ENCODE measurements at places on chromosomes 12 and 14.

GRCh38 chr12:53004178-53004577 lies 2.1 kb upstream of the EIF4B start:
- no peak overlapping the region for H3K27ac ChIP-seq
- H3K36me3 ChIP-seq: peaks cover 7% of the 10 kb centered on the region
- no peak for DNase-seq
- peaks cover 9% of the 10 kb centered on the region for H3K27me3 ChIP-seq
- peaks cover 36% of the 10 kb centered on the region for H3K4me1 ChIP-seq

DNA sequence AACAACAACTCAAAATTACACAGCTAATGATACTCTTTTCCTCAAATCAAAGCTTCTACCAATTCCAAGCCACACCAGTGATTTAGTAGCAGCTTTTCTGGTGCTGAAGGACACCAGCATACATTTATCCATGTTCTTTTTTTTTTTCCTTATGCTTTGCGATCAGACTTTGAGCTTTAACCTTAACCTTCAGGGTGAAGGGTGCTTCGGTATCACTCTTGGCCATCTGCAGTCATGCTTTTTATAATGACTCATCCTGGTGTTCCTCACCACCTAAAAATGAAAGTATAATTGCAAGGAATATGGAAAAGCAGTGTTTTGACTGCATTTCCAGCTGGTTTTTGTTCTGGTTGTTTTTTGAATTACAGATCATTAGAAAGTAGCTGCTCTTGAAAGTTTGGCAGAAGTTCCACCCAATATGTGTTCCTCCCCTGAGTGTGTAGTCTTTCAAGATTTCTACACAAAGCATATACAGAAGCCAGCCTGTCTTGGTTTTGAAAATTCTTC lies 1.3 kb upstream of the SLC41A2 start:
- H3K27me3 ChIP-seq: peaks cover 13% of the 10 kb centered on the region
- H3K4me3 ChIP-seq: peak overlapping the region; percentile 93
- no peak for DNase-seq
- H3K36me3 ChIP-seq: no peaks in the 10 kb centered on the region

DNA sequence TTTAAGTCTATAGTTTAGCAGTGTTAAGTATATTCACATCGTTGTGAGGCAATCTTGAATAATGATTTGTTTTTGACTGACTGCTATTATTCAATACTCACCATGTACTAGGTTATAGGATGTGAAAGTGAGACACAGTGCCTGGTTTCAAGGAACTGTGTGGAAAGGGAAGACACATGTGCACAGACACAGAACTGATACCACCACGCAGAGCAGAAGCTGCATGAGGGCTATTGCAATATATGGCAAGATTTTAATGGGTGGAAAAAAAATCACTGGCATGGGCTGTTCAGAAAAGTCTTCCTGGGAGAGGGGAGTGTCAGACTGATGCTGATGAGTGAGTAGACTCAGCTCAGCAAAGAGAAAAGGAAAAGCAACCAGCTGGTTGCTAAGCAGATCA lies 10.4 kb downstream of the SLC7A8 start:
- no peaks in the 10 kb centered on the region for H3K27me3 ChIP-seq
- DNase-seq: no peak
- H3K4me1 ChIP-seq: peaks cover 52% of the 10 kb centered on the region

DNA sequence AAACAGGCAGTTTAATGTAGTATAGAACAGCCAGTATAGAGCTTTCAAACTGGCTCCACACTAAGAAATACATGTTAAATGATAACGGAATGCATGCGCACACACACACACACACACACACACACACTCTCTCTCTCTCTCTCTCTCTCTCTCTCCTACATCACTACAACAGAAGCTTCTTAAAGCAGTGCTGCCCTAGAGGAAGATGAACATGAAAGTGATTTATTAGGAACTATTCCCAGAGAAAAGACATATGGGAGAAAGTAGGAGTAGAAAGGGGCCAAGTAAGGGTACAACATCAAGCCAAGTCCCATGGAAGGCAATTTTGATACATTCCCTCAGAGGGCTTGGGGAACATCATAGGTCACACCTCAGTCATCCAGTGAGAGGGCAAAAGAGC lies 16.4 kb upstream of the DHRS4 start:
- H3K4me1 ChIP-seq: no peaks in the 10 kb centered on the region
- H3K4me3 ChIP-seq: no peak overlapping the region
- H3K36me3 ChIP-seq: peaks cover 9% of the 10 kb centered on the region
- H3K27ac ChIP-seq: no peak overlapping the region

GRCh38 chr12:65822732-65823512 lies 1.4 kb upstream of the HMGA2 start:
- peaks cover 12% of the 10 kb centered on the region for H3K4me1 ChIP-seq
- DNase-seq: no peak
- peaks cover 4% of the 10 kb centered on the region for H3K36me3 ChIP-seq

DNA sequence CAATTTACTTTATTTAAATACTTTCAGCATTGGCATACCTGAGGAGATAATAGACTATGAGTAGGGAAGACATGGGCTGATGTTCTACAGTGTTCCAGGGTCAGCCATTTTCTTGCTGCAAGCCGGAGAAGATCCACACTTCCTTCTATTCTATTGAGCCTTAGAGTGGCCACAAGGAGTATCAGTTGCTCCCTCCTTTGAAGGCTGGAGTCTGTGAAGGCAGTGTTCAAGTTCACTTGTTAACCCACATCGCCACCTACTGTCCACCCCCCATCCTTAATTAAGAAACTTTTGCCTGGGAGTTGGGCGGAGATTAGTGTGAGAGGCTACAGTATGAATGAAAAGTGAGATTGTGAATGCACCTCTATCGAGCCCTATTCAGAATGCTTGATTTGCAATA lies 666.6 kb downstream of the NRXN3 start:
- no peaks in the 10 kb centered on the region for H3K36me3 ChIP-seq
- H3K27ac ChIP-seq: no peak overlapping the region
- H3K4me3 ChIP-seq: no peak overlapping the region
- DNase-seq: no peak
- H3K27me3 ChIP-seq: peaks cover 9% of the 10 kb centered on the region
- H3K4me1 ChIP-seq: no peaks in the 10 kb centered on the region

- no peak for DNase-seq
- no peak overlapping the region for H3K27ac ChIP-seq
- peaks cover 74% of the 10 kb centered on the region for H3K4me1 ChIP-seq
- H3K36me3 ChIP-seq: no peaks in the 10 kb centered on the region
Observed at GRCh38 chr12:124506145-124506831, 61.1 kb downstream of the NCOR2 start.

DNA sequence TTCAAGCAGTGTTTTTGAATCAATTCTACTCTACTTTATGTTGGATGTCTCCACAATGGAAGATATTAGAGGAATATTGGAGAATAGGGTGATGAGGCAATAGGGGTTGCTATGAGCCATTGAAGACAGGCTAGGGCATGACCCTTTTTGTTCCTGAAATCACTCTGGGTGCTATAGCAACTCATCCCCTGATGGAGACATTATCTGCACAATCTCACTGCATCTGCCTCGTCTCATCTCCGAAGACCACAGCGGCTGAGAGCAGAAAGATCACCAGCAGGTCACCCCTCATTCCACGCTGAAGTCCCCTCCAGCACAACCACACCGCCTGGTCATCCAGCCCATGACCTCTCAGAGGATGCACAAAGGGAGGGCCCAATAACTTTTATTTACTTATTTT lies 150.4 kb upstream of the TMEM132C start:
- no peaks in the 10 kb centered on the region for H3K36me3 ChIP-seq
- no peak overlapping the region for H3K27ac ChIP-seq
- H3K27me3 ChIP-seq: no peaks in the 10 kb centered on the region
- no peak for DNase-seq

- H3K27me3 ChIP-seq: peaks cover 28% of the 10 kb centered on the region
- H3K36me3 ChIP-seq: peaks cover 14% of the 10 kb centered on the region
- DNase-seq: no peak
Observed at GRCh38 chr14:96136371-96137005, 68.2 kb upstream of the BDKRB2 start.

GRCh38 chr14:55470025-55470424 lies 29.6 kb upstream of the TBPL2 start:
- no peak overlapping the region for H3K27ac ChIP-seq
- no peaks in the 10 kb centered on the region for H3K27me3 ChIP-seq
- no peak for DNase-seq
- H3K4me3 ChIP-seq: no peak overlapping the region
- H3K36me3 ChIP-seq: no peaks in the 10 kb centered on the region
- H3K4me1 ChIP-seq: no peaks in the 10 kb centered on the region

GRCh38 chr12:91123236-91123916 lies 12.1 kb upstream of the LUM start:
- H3K27ac ChIP-seq: no peak overlapping the region
- no peaks in the 10 kb centered on the region for H3K27me3 ChIP-seq
- no peaks in the 10 kb centered on the region for H3K4me1 ChIP-seq

GRCh38 chr14:39491134-39491571 lies 58.9 kb upstream of the FBXO33 start:
- H3K4me1 ChIP-seq: peaks cover 3% of the 10 kb centered on the region
- H3K36me3 ChIP-seq: peaks cover 2% of the 10 kb centered on the region
- no peak overlapping the region for H3K4me3 ChIP-seq
- no peak overlapping the region for H3K27ac ChIP-seq
- DNase-seq: no peak

GRCh38 chr12:29066011-29066588 lies 83.0 kb upstream of the FAR2 start:
- peaks cover 15% of the 10 kb centered on the region for H3K27me3 ChIP-seq
- H3K4me3 ChIP-seq: no peak overlapping the region
- H3K27ac ChIP-seq: no peak overlapping the region
- H3K4me1 ChIP-seq: no peaks in the 10 kb centered on the region

DNA sequence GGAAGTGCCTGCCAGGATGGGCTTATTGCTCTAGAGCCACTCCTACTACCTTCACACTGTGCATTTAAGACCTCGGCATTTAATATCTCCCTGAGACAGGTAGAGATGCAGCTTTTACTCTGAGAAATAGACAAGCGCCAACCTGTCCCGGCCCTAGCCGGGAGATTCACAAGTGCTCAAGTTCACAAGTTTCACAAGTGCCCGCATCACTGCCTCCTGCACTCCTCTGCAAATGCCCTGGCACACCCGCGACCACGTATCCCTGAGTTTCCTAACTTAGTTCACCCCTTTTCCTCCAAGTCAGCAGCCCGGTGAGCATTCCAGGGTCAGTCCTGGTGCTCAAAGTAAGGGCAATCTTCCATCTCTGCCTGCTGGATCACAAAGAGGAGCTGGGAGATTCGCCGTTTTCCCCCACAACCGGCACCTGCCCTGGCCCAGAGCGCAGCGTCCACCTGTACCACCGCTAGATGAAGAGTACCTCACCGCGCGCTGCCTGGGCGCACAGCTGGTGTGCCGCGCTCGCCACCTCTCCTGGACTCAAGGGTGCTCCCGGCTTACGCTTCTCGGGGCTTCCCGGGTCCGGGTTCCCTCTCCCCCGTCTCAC lies 5.0 kb upstream of the SLC38A4 start:
- DNase-seq: no peak
- H3K36me3 ChIP-seq: no peaks in the 10 kb centered on the region

GRCh38 chr12:91129662-91130362 lies 18.5 kb upstream of the LUM start:
- H3K4me3 ChIP-seq: no peak overlapping the region
- H3K4me1 ChIP-seq: no peaks in the 10 kb centered on the region
- DNase-seq: no peak

GRCh38 chr12:67910360-67911274 lies 78.6 kb upstream of the IFNG-AS1 start:
- H3K4me3 ChIP-seq: no peak overlapping the region
- H3K27ac ChIP-seq: no peak overlapping the region
- H3K36me3 ChIP-seq: no peaks in the 10 kb centered on the region
- DNase-seq: no peak

GRCh38 chr14:77709412-77709811 lies 1.5 kb downstream of the SLIRP start:
- H3K27ac ChIP-seq: peak overlapping the region; percentile 93
- H3K4me3 ChIP-seq: peak overlapping the region; percentile 61
- no peak for DNase-seq
- H3K4me1 ChIP-seq: peaks cover 21% of the 10 kb centered on the region

DNA sequence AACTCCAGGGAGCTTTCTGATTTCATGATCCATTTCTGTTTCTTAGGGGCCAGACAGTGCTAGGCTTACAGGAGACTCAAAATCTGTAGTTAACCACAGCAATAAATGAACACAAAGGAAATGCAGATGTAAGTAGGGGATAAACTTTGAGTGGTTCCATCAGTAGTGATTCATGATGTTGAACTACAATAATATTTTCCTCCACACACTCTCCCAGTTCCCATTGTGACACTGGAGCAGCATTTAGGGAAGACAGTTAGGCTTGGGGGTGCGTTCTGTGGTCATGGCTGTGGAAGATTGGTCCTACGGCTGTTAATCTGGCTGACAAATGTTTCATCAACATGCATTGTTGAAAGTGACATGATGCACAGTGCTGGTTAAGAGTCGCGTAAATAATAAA lies 66.9 kb downstream of the HMGA2 start:
- H3K4me3 ChIP-seq: no peak overlapping the region
- H3K27ac ChIP-seq: no peak overlapping the region
- no peaks in the 10 kb centered on the region for H3K4me1 ChIP-seq
- H3K36me3 ChIP-seq: no peaks in the 10 kb centered on the region
- H3K27me3 ChIP-seq: peaks cover 19% of the 10 kb centered on the region

DNA sequence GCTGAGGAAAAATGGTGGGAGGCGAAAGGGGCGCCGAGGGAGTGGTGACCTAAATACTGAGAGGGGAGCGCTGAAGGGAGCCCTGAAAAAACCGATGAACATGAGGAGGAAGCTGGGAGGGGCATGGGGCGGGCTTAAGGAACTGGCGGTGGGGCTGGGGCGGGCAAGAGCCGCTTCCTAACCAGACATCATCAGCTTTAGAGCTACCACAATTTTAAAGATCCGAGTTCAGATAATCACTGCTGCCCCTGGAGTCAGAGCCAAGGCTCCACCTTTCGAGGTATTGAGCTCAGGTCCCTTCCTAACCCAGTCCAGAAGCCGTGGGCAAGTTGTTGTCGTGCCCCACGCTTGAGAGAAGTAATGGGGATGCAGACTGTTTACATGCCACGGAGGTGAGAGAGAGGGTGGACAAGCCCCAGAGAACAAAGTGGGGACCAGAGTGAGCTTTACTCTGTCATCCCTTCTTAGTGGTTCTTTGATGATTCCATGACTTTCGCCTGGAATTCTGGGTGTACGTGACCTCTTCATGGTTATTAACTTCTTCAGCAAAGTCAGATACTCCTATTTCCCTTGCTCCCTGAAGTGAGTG lies 393 bp downstream of the ORMDL2 start:
- DNase-seq: no peak
- no peaks in the 10 kb centered on the region for H3K27me3 ChIP-seq
- H3K4me3 ChIP-seq: no peak overlapping the region
- peaks cover 45% of the 10 kb centered on the region for H3K4me1 ChIP-seq

- peaks cover 62% of the 10 kb centered on the region for H3K36me3 ChIP-seq
- DNase-seq: no peak
- no peaks in the 10 kb centered on the region for H3K4me1 ChIP-seq
- no peaks in the 10 kb centered on the region for H3K27me3 ChIP-seq
Observed at GRCh38 chr12:117014342-117014887, 84.8 kb downstream of the TESC start.

- no peaks in the 10 kb centered on the region for H3K36me3 ChIP-seq
- no peak overlapping the region for H3K4me3 ChIP-seq
- H3K27me3 ChIP-seq: no peaks in the 10 kb centered on the region
- H3K4me1 ChIP-seq: peaks cover 15% of the 10 kb centered on the region
- no peak for DNase-seq
Observed at GRCh38 chr14:68199554-68200151, 380.1 kb downstream of the RAD51B start.

- H3K27ac ChIP-seq: no peak overlapping the region
- peaks cover 14% of the 10 kb centered on the region for H3K36me3 ChIP-seq
- no peaks in the 10 kb centered on the region for H3K4me1 ChIP-seq
- no peak overlapping the region for H3K4me3 ChIP-seq
- H3K27me3 ChIP-seq: no peaks in the 10 kb centered on the region
Observed at GRCh38 chr12:73181244-73181643, 909.1 kb downstream of the TRHDE start.

GRCh38 chr12:80154261-80154660 lies 54.9 kb downstream of the OTOGL start:
- no peak overlapping the region for H3K4me3 ChIP-seq
- no peaks in the 10 kb centered on the region for H3K4me1 ChIP-seq
- no peak overlapping the region for H3K27ac ChIP-seq
- H3K36me3 ChIP-seq: no peaks in the 10 kb centered on the region
- no peak for DNase-seq

Data from naive thymus-derived CD8-positive, alpha-beta T cell (primary cell).